Stimulated activated CD4-positive, alpha-beta T cell treated with anti-CD3 and anti-CD28 coated beads, Interleukin-1b, Interleukin-23, amount 100 ng/mL, for 1 hour (primary cell): ENCODE measurements at places on chromosomes 3 and 15.

GRCh38 chr3:11691767-11692531, 48.2 kb upstream of the VGLL4 start:
- no peak for DNase-seq

GRCh38 chr15:69891606-69892005, 206.1 kb downstream of the TLE3 start:
- DNase-seq: no peak

DNA sequence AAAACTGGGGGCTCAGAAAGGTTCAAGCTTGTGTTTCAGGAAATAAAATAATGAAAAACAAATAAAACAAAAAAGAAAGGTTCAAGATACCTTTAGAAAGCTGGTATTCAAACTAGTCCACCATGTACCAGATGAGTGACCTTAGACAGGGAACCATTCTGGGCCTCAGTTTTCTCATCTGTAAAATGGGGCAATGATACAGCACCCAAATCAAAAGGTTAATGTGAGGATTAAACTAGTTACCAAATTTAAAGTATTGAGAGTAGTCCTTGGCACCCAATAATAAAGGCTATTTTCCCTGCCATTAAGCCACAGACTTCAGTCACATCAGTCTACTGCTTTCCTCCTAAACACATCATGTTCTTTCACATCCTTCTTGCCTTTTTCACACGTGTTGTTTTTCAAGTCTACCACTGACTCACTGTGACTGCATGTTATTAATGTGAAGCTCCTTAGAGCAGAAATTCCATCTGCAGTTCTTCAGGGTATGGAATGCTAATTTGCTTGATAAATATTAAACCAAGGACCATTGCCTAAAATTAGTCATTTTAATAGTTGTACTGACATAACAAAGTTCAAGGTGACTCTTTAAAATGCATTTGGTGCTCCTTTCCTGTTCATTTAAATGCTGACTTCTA, 19.9 kb downstream of the TAMM41 start:
- no peak for DNase-seq

GRCh38 chr3:188594139-188594538, 440.2 kb downstream of the LPP start:
- no peak for DNase-seq

GRCh38 chr3:142319094-142319493, 93.7 kb upstream of the GK5 start:
- no peak for DNase-seq

DNA sequence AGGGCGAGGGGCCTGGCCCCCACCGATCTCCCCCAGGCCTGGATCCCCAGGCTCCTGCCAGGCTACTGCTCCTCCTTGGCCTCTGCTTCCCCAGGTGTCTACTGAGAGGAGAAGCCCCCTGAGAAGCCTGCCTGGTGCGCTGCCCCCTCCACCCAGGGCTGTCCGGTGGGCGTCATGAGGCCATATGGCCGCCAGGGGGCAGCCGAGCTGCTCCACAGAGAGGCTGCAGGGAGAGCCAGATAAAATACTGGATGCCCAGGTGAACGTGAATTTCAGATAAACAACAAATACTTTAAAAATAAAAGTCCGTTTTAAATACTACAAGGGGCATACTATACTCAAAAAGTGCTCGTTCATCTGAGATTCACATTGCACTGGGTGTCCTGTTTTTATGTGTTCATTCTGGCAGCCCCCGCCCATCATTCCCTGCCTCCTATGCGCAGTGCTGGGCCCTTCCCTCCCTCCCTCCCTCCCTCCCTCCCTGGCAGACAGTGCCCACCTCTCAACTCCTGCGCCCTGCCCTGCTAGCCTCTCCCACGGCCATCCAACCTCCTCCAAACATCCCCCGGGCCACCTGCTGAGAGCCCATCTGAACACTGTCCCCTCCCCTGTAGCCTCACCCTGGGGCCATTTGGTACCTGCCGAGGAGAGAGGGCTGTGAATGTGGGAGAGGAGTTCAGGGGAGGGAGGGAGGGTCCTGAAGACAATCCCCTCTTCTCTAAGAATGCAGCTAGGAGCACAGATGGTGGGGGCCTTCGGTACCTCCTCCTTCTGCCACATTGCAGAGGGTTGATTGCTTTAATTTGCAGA, 29.6 kb downstream of the PSTPIP1 start:
- peak; percentile 63 for DNase-seq

GRCh38 chr3:70532806-70533205, 220.4 kb upstream of the MDFIC2 start:
- no peak for DNase-seq

DNA sequence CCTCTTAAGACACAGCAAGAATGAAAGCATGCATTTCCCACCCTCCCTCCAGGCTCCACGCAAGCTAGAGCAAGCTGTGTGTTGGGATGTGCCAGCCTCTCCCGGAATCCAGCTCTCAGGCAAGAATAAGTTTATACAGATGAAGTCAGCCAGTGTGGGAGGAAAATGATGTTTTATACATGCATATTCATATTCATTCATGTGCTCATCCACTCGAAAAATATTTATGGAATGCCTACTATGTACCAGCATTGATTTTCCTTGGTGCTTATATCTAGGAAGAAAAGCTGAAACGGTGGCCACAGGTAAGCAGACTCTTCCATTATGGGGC, 62.7 kb downstream of the KLHL6 start:
- DNase-seq: no peak

GRCh38 chr3:105349684-105350387, 16.9 kb upstream of the ALCAM start:
- no peak for DNase-seq

DNA sequence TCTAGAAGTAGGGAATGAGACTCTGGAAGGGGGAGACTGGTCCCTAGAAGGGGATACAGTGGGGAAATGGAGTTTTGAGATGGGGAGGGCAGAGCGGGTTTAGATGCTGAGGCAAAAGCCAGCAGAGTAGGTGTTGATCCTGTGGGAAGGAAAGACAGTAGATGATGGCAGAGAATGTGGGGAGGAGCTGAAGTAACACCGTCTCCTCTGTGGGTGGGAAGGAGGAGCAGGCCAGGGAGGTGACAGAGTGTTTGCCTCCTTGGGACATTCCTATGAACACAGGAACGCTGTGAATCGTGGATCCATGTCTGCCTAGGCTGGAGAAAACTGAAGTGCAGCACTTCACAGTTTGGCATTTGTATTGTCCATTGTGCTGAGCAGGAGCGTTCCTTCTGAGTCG, 20.4 kb downstream of the GRK7 start:
- no peak for DNase-seq

DNA sequence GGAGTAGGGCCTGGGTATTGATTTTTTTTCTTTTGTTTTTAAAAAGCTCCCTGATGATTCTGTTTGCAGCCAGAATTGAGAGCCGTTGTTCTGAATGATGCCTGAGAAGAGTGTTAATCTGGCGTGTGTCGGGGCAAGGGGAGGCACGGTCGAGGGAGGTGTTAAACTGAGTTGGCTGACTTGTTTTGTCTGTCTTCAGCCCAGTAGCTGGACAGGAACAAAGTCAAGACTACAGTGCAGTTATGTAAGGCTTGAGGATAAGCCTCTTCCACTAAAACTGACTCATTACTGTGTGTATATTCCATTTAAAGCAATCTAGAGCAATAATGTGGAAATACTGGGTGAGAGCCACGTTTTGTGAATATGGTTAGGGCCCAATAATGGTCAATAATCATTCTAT, 119.0 kb upstream of the DLG1 start:
- DNase-seq: no peak

GRCh38 chr3:89932882-89933281, 825.5 kb downstream of the EPHA3 start:
- no peak for DNase-seq

- DNase-seq: peak; percentile 40
These were observed 119.8 kb downstream of the ADCY5 start for GRCh38 chr3:123328851-123329635.

GRCh38 chr3:195696632-195697278, 24.0 kb upstream of the MUC20 start:
- DNase-seq: no peak

DNA sequence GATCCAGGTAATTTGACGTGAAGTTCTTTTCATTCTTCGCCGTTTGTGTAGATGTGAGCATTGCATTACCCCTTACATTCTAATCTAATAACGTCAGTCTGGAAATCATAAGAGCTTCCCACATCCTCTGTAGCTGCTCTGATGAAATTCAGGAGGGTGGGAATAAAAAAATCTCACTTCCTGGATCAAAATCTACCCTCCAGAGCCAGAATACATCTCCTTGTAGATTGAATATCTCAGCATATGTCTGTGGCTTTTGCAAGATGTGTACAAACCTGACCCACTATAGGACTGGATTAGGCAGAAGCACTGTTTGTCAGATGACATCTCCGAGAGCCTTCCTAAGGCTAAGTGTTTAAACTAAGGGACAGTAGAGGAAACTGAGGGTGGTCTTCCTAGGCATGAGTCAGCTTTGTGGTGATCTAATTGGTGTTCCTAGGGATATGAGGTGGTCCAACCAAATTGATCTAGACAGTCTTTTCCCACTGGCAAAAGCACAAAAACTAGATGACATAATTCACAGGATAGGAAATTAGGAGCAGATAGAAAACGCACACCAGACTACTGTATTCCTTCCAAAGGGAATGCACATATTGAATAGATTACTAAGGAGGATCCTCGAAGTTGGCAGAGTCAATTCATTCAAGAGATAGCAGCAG, 216.3 kb upstream of the LRTM1 start:
- DNase-seq: no peak

DNA sequence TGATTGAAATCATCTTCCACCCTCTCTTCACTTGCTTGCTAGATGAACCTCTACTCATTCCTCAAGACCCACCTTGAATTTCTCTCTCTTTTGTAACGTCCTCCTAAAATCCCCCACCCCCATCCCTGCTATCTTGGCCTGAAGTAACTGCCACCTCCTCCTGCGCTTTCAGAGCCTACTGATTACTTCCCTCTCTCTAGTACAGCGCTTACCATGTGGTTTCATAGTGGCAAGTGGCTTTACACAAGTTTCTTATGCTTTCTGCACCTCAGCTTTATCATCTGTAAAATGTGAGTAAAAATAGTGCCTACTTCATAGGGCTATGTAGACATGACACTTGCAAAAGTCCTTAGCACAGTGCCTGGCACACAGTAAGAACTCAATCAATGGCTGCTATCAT, 28.7 kb upstream of the DAZL start:
- no peak for DNase-seq

GRCh38 chr3:74271541-74271940, 342.9 kb downstream of the CNTN3 start:
- no peak for DNase-seq

- DNase-seq: no peak
These were observed 9.0 kb downstream of the SLC24A1 start for GRCh38 chr15:65630760-65631159.
